Stimulated activated CD4-positive, alpha-beta T cell treated with anti-CD3 and anti-CD28 coated beads, Interleukin-1b, Interleukin-23, amount 100 ng/mL, for 1 hour (primary cell): ENCODE measurements at places on chromosomes 2 and 18.

GRCh38 chr18:32261003-32261402 lies 71.2 kb downstream of the MEP1B start:
- no peak for DNase-seq

DNA sequence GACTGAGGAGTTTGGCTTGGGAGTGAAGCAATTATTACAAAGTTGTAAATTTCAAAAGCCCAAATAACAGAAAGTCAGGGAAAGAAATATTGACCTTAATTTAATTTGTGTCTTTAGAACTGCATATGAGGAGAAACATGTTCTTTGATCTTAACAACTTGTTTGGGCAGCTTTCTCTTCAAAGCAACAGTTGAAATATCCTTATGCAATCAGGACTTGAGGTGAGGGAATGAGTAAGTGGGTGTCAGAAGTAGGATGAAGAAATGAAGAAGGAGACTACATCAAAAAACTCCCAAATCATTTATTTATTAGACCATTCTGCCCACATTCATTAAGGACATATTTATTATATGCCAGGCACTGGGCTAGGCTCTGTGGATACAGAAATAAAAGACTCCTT lies 129.4 kb downstream of the GCA start:
- DNase-seq: no peak

DNA sequence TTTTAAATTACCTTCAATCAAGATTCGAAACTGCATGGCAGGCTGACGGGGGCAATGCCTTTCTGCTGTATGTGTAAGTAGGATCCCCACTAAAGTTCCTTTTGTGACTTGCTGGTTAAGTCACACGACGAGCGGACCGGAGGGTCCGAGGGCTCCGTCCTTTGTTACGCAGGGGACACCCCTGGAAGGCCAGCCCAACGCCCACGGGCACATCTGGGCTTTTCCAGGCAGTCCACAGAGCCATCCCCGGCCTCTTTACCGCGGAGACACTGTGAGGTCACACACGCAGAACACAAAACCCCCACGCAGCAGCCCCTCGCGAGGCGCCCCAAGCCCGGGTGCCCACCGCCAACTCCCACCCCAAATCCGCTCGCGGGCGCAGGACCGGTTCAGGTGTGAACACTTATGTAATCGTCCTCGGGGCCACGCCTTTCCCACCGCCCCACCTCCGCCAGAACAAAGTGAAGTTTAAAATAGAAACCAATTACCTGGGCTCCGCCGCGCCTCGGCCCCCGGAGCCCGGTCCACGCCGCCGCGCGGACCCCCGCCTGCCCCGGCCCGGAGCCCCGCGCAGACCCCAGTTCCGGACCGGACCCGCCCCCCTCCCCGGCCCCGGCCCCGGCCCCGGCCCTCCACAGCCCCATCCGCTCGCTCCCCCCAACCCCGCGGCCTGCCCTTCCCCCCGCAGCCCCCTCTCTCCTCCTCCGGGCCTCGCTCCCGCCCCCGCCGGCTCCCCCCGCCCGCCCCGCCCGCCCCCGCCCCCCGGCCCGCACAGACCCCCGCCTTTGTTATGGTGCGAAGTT lies 4.2 kb downstream of the ZNF516 start:
- DNase-seq: no peak

GRCh38 chr2:109513749-109514588 lies 99.8 kb downstream of the SEPTIN10 start:
- DNase-seq: no peak

DNA sequence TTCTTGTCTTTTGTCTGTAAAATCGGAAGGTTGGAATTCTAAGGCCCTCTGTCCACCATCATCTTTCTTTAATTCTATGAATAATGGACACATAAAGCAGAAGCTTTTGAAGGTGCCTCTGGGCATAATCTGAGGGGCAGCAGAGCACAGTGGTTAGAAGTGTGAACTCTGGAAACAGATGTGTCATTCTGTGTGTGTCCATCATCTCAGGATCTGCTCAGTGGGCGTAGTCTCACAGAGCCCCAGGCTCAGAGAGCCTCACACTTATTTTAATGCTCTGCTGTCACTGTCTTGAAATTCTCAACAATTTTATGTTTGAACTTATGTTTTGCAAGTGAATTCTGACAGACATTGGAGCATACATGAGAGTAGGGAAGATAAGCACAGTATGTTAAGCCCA lies 31.0 kb upstream of the CCDC93 start:
- DNase-seq: no peak

DNA sequence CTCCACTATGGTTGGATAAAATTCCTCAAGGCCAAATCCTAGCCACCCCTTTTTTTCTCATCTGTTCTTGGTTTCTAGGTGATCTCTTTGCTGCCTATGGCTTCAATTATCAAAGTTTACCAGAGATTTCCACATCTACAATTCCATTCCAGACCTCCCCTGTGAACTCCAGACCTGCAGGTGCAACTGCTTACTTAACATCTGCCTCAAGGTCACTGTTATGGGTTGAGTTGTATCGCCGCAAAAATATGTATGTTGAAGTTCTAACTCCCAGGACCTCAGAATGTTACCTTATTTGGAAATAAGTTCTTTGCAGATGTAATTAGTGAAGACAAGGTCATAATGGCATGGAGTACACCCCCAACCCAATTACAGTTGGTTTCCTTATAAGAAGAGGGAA lies 60.4 kb upstream of the SOS1 start:
- no peak for DNase-seq

GRCh38 chr2:147460155-147460554 lies 384.7 kb upstream of the ACVR2A start:
- no peak for DNase-seq

- DNase-seq: no peak
Observed at GRCh38 chr2:61478086-61478485, 7.2 kb upstream of the USP34 start.

DNA sequence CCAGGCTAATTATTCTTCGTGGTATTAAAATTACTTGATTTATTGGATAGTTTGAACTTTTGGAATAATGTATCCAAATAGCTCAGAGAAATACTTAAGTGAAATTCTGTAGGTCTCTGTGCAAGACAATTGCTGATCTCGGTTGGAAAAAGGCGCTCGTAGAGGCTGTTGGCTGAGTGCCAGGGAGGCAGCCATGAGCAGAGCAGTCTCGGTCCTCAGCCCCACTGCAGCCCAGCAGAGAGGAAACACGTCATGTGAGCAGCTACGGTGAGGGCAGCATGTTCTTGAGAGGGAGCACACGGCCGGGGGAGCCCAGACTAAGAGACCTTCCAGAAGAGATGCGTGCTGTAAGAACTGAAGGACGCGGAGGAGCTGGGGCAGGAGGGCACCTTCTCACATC lies 42.5 kb downstream of the DCDC2C start:
- DNase-seq: no peak

- no peak for DNase-seq
Observed at GRCh38 chr2:118492335-118492734, 355.1 kb downstream of the EN1 start.

DNA sequence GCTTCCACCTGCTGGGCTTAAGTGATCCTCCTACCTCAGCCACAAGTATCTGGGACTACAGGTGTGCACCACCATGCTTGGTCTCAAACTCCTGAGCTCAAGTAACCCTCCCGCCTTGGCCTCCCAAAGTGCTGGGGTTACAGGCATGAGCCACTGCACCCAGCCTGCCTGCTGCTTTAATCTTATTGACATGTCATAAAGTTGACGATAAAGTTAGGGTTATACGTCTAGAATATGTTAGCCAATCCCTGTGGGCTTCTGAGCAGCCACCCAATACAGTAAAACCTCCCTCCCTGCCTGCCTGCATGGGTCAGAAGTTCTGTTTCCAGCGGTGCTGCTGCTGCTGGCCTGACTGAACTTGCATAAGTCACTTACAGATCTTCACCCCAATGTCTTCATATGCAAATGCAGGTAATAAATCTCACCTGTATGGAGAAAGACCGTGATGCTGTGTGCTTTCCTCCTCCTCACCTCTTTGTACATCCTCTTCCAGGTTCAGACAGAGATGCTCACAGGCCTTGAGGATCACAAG lies 30.1 kb downstream of the TGIF1 start:
- DNase-seq: no peak

GRCh38 chr2:70570041-70570661 lies 16.5 kb upstream of the TGFA start:
- no peak for DNase-seq

- DNase-seq: no peak
Observed at GRCh38 chr2:23380562-23381065, 4.4 kb upstream of the KLHL29 start.

DNA sequence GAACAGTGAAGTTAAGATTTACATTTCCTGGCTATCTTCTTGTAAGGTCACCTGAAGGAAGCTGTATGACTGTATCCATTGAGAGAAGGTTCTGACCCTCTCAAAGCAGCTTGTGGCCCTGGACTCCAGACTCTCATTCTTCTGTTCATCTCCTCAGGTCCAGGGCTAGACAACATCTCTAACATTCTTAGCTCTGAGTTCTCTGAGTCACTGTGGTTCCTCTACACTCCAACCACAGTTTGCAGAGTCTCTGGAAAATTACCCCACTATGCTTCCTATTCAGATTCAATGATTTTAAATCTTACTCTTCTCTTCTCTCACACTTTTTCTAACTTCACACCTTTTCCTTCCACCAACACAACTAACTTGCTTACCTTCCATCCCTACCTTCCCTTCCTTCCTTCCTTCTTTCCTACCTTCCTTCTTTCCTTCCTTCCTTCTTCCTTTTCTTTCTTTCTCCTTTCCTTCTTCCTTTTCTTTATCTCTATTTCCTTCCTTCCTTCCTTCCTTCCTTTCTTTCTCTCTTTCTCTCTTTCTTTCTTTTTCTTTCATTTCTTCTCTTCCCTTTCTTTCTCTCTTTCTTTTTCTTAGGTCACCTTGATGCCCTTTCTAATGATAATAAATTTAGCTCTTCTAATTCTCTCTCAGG lies 824.3 kb upstream of the ZEB2 start:
- no peak for DNase-seq

- DNase-seq: no peak
Observed at GRCh38 chr2:219517954-219518778, 3.9 kb downstream of the ASIC4 start.

DNA sequence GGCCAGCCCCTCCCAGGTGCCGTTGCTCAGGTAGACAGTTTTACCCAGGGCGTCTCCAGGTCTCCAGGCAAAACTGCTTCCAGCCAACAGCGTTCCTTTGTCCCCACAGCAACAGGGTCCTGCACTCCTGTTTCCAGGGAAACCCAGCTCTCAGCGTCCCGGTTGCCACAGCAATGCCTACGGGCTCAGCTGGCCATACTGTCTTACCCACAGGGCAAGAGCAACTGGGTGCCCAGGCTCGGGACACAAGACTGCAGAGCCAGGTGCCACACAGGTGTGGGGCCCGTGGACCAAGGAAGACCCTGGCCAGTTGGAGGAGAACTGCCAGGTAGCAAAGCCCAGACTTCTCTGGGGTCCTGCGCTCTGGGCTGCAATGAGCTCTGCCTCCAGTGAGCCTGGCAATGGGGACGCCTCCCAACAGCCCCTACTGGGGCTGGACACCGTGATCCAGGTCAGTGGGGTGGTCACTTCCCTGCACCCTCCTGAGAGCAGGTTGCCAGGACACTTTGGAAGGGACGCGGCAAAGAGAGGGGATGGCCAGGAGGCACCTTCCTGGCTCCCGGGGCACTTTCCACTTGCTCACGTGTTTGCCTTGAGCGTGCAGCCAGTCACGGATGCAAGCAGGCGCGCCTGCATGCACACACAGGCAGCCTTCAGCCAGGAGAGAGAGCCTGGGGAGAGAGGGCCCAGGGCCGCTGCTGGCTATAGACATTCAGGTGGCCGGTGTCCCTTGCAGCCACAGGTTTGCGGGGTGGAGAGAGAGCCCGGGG lies at the start of gene CROCC2:
Gene CROCC2, plus strand, starts transcription at position 196 of the 770 bp plus-strand sequence. Its CDS starts 178 bp downstream, at position 374.
- DNase-seq: no peak

DNA sequence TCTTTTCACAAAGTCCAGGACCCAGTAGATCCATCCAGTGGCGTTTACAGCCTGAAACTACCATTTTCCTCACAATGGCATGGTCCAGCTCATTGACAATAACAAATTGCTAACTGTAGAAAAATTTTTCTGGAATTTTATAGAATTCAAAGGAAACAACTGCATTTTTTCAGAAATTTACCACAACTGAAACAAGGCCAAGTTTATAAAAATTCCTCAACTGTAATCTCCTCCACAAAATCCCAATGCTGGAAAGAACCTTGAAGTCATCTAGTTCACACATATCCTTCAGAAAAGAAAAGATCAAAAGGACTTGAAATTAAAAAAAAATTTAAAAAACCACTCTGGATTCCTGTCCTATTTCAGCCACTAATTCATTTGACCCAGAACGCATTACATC lies 226.0 kb upstream of the CTAGE1 start:
- DNase-seq: no peak

GRCh38 chr18:75088021-75088506 lies 120.9 kb downstream of the PTGR3 start:
- no peak for DNase-seq

- DNase-seq: no peak
Observed at GRCh38 chr2:169664978-169665930, 29.0 kb downstream of the CFAP210 start.

DNA sequence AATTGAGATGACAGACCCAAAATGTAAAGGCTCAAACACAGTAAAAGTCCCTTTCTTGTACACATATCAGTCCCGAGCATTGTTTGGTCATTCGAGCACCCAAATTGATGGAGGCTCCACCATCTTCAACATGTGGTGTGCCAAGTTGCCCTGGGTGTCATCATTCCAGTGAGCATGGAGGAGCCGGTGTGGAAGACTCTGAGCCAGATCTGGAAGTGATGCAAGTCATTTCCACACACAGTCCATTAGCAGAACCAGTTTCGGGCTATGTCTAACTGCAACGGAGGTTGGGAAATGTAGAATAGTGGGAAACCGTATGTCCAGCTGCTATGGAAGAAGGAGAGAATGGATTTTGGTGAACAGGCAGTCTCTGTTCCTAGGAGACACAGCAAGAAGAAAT lies 40.9 kb upstream of the BZW1 start:
- DNase-seq: no peak

DNA sequence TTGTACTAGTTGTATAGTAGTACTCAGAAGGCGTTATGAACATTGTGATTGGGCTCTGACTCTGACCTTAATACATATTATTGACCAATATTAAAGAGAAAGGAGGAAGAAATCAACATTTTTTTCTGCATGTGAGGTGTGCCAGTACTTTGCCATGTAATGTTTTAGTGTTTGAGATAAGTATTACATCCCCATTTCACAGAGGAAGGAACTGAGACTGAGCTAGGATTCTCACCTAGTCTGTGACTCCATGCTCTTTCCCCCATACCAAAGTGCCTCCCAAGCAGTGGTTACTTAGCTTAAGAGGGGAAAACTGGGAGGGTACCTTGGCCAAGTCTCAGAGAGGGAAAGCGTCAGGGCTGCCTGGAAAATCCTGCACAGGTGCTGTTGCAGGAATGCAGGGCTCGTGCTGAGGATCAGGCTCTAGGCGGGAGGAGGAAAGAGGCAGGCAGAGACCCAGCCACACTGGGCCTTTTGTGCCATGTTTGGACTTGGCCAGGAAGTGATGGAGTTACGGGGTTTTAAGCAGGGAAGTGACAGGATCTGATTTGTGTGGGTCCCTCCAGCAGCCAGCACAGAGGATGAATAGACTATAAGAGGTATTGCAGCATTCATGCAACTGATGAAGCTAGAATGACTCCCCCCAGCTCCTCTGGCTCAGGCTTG lies 1.7 kb downstream of the PNKD start:
- DNase-seq: no peak
